ENCODE measurements at places on chromosomes 7 and 10.
A peak's percentile ranks its signal among the peaks of the same experiment; 100 is the strongest.

DNA sequence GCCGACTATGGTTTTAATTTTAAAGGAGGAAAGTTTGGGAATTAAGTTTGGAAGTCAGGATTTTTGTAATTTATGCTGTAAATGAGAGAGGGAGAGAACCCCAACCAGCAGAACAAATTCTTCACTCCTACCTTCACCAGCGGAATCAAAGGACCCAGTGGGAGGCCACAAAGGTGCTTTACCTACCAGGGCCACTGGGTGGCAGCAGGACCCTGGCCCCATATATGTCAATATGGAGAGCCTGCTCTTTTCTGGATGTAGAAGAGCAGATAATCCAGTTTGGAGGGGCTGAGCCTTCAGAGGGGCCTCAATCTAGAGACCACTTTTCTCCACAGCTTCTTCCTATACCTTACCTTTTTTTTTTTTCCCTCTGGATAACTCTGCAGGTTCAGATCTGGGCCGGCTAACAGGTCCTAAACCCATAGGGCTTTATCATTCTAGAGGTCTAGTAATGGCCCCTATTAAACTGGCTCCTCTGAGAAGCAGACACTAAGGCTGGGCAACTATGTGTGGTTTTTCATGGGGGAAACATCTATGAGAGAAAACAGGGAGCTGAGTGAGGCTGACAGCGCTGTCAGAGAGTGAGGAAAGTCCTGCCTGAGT lies 8.5 kb upstream of the SCD start:
- DNase-seq = peak; percentile 50

DNA sequence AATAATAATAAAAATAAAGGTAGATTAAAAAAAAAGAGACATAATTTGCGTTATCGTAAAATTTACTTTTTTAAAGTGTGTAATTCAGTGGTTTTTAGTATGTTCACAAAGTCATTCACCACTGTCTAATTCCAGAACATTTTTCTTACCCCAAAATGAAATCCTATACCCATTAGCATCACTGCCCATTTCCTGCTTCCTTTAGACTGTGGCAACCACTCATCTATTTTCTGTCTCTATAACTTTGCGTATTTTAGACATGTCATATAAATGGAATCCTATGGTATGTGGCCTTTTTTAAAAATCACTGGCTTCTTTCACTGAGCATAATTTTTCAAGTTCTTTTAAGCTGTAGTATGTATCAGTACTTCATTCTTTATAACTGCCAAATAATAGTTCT lies 53.6 kb downstream of the KAT6B start:
- no peak for DNase-seq

GRCh38 chr7:135791543-135792362 lies 43.1 kb upstream of the FAM180A start:
- no peak for DNase-seq

- DNase-seq = no peak
Observed at GRCh38 chr7:157784979-157785441, 448.2 kb downstream of the DNAJB6 start.

DNA sequence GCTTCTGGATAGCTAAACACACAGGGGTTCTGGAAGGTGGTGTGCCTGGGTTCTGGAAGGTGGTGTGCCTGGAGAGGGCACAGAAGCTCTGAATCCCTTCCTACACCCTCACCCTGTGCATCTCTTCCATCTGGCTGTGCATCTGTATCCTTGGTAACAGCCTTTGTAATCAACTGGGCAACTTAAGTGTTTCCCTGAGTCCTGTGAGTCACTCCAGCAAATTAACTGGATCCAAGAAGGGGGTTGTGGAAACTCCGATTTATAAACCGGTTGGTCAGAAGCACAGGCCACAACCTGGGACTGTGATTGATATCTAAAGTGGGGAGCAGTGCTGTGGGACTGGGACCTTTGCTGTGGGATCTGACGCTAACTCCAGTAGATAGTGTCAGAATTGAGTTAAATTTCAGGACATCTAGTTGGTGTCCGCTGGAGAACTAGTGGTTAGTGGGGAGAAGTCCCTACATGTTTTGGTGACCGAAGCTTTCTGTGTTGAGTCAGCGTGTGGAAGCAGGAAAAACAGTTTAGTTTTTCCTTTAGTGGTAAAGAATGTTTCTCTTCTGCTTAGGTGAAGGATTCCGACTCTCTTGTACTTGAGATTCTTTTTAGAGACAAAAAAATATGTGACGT lies 228.1 kb downstream of the BMPER start:
- DNase-seq = no peak

DNA sequence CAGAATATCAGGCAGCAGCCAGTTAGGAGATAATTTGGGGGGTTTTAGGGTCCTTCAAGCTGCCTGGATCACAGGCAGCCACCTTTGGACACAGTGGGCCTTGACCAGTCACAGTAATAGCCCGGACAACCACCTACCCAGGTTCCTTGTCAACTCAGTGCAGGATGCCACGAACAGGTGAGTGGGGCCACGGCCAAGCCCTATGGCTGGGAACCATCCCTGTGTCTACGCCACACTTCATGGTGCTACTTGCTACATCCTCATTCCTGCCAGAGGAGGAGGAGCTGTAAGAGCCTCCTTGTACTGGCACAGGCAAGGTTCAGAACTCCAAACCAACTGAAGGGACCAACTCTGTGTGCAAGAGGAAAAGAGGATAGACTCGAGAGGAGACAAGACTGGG lies 19.9 kb downstream of the ITPRIP start:
- no peak for DNase-seq

- DNase-seq = no peak
Observed at GRCh38 chr10:43667317-43667731, 18.6 kb upstream of the ZNF32 start.

DNA sequence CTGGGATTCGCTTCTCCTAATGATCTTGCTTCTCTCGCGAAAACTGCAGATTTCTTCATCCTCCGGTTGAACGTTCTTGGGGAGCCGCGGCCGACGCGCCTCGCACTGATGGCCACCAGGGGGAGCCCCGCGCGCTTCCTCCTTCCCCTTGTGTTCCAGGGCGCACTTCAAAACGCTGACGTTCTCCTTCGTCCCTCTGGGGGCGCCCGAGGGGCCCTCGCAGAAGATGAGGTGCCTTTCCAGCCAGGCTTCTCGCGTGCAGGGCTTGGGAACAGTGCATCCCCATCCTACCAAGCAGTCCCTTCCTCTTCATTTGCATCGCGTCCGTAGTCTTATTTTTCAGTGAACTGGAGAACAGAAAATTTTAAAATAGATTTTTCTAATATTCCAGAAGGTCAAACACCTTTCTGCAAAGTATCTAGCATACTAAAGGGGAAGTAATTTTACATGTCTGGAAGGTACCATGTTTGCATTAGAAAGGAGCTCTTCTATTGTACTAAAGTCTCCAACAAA lies 22.5 kb downstream of the GSTO2 start:
- DNase-seq = peak; percentile 76

DNA sequence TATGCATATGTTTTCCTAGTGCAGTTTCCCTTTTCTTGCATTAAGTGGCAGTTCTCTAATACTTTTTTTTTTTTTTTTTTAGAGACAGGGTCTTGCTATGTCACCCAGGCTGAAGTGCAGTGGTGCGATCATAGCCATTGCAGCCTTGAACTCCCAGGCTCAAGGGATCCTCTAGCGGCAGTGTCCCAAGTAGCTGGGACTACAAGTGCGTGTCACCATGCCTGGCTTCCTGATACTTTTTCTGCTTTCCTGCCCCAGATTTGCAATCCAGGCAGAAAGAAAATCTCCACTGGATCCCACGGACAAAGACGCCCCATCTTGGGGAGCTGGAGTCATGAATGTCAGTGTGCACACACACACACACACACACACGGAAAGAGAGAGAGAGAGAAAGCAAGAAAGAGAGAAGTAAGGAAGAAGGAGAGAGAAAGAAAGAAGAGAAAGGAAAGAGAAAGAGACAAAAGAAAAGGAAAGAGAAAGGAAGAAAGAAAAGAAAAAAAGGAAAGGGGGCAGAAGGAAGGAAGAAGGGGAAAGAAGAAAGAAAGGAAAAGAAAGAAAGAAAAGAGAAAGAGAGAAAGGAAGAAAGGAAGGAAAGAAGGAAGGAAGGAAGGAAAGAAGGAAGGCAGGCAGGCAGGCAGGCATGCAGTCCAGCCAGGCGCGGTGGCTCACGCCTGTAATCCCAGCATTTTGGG lies 37.5 kb upstream of the OCM2 start:
- no peak for DNase-seq

GRCh38 chr10:29826221-29826620 lies 191.4 kb upstream of the SVIL start:
- no peak for DNase-seq

DNA sequence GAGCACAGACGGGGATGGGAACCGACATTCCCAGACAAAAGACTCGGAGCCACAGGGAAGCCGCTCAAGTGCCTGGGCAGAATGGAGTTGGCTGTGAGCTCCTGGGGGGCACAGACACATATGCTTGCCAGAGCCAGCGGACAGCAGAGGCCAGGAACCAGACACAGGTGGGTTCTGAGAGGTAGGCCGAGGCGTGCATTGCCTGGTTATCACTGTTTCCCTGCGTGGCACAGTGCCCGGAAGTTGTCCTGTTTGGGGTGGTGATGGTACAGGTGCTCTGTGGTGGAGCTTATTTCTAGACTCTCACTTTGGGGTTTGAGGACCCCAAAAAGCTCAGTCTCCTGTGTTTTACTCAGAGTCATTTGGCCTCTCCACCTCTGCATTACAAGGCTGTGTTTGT lies 2.5 kb downstream of the PALD1 start:
- no peak for DNase-seq

GRCh38 chr7:134619627-134620331 lies 26.9 kb upstream of the BPGM start:
- DNase-seq = no peak

DNA sequence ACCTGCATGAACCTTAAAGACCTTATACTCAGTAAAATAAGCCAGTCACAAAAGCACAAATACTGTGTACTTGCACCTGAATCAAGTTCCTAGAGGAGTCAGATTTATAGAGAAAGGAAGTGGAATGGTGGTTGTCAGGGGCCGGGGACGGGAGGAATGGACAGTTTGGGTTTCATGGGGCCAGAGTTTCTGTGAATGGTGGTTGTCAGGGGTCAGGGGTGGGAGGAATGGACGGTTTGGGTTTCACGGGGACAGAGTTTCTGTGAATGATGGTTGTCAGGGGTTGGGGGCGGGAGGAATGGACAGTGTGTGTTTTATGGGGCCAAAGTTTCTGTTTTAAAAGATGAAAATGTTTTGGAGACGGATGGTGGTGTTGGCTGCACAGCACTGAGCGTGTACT lies 260.0 kb upstream of the MKI67 start:
- no peak for DNase-seq

DNA sequence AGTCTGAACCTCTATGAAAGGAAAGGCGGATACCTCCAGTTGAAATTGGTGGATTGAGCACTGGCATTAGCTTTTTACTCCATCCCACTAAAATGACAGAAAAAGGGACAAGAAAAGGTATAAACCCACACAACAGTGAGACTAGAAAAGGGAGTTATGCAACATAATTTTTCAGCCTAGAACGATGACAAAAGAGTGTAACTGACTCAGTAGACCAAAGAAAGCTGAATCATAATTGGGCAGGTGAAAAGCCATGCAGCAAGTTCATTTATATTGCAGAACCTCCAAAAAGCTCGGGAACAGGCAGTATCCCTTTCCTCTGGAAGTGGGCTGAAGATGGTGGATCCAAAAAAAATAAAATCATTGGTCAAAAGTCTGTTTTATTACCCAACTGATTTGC lies 30.5 kb upstream of the ZCCHC24 start:
- no peak for DNase-seq

GRCh38 chr7:51428217-51428887 lies 111.7 kb upstream of the COBL start:
- DNase-seq = no peak

DNA sequence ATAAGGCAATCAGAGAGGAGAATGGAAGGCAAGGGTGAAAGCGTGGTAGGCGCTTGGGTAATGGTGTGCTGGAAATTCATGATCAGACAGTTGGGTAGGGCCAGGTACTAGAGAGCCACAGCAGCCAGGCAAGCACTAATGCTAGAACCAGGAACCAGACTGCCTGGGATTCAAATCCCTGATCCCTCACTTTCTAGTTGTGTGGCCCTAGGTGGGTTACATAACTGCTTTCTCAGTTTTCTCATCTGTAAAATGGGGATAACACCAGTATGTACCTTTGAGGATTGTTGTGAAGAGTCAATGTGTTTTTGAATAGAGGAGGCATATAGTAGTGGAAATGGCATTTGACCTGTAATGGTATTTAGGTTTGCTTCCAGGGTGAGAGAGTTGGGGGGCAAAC lies 225.9 kb downstream of the LRMDA start:
- no peak for DNase-seq

DNA sequence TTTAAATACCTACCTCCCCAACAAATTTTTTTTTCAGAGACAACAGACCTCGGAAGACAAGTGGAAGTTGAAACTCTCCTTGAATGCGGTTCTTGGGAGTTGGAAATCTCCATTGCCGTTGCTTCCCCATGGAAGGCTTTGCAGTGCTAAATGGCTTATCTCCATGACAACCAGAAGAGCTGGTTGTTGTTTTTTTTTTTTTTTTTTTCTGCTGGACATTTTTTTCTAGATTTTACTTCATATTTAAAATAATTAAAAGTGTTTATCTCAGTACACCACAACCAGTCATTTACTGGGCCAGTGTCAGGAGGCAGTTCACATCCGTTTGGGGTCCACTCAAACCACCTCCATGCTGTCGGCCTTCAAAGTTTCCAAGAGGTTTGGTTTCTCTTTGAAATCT lies 348.5 kb upstream of the PRKCQ start:
- no peak for DNase-seq

DNA sequence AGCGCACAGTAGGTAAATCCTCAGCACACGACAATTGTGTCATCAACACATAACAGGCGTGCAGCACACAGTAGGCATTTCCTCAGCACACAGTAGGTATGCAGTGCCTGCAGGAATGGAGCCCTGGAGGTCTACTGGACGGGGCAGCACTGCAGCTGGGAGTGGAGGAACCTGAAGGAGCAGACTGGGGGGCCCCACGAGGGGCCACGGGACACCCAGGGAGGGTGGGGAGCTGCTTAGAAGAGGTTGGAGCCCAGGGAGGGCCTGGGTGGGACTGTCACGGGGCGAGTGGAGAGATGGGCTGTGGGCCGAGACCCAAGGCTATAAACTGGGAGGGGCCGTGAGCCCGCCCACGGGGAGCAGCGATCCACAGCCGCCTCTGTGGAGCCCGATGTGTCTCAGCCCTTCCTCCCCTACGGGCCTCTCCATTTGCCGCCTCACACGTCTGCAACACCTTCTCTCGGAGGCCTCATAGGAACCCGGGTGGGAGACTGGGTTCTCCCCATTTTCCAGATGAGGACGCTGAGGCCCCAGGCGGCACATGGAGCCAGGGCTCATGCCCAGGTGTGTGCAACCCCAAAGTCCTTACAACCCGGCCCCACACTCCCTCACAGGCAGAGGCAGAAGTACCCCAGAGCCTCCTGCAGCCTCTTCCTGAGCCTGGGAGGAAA lies 101.5 kb downstream of the MICALL2 start:
- DNase-seq = no peak

- no peak for DNase-seq
Observed at GRCh38 chr10:50540069-50540825, 83.5 kb downstream of the SGMS1 start.

DNA sequence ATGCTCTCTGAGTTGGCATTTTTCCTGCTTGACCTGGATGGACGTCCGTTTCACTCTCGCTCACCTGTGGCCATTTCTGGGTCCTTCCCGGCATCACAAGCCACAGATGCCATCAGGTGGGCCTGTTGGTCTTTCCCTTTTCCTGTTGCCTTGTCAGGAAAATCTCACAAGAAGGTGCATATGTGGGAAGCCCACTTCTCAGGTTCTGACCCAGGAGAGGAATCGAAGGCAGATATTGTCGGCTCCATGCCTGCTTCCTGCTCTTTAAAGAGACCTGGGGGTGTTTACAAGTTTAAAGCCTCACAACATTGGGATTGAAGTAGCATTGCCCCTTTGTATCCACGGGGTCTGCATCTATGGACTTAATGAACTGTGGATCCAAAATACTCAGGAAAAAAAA lies 357.9 kb downstream of the RPS24 start:
- DNase-seq = no peak
